ENCODE measurements at places on chromosomes 2 and 18. TPM values are rescaled to one million over a fixed set of nuclear protein-coding genes. Genes with fewer than 3 reads are reported as not detected.

- no peaks in the 10 kb centered on the region for H3K36me3 ChIP-seq
- no peak for DNase-seq
- no peak overlapping the region for H3K27ac ChIP-seq
- H3K4me3 ChIP-seq: no peak overlapping the region
- no peaks in the 10 kb centered on the region for H3K4me1 ChIP-seq
Observed at GRCh38 chr2:131521961-131522781, 5.5 kb upstream of the CCDC74A start.

- no peaks in the 10 kb centered on the region for H3K36me3 ChIP-seq
- no peaks in the 10 kb centered on the region for H3K27me3 ChIP-seq
- H3K4me1 ChIP-seq: peaks cover 12% of the 10 kb centered on the region
- DNase-seq: no peak
- no peak within 1 kb of the TSS for H3K4me3 ChIP-seq
Observed at GRCh38 chr18:26865557-26865956, at the start of gene AQP4. Gene AQP4, minus strand, starts transcription at chr18:26865707. Its CDS starts 18 bp downstream, at chr18:26865689.

DNA sequence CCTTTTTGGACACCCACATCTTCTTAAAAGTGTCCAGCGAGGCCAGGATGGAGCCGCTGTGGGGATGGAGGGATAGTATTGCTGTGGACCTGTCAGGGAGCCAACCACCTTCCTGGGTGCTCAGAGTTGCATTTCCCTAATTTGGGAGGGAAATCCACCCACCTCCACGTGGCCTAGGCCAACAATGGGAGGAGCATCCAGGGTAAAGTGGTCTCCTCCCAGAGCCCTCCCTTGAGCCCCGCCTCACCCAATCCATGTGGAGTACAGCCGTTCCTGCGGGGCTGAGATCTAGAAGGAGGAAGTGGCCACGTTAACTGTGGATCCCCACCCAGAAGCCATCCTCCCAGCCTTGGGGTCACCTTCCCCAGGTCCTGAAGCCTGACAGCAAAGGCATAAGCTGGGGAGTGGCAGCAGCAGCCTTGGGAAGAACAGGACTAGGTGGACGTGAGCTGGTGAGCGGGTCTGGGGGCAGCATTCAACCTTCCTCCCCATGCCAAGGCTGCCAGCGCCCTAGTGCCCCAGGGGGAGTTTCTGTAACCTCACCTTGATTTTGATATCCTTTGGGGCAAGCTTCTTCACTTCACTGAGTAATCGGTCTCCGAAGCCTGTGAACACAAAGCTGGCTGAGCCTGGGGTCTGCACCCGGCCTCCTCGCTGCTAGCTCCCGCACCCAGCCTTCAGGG is 6.8 kb downstream of the ACTR1B start:
- no peak overlapping the region for H3K4me3 ChIP-seq
- H3K27ac ChIP-seq: no peak overlapping the region
- no peaks in the 10 kb centered on the region for H3K36me3 ChIP-seq
- H3K27me3 ChIP-seq: no peaks in the 10 kb centered on the region
- no peak for DNase-seq

GRCh38 chr2:45070113-45070652 is 60.9 kb upstream of the SIX2 start:
- no peak for DNase-seq
- H3K36me3 ChIP-seq: no peaks in the 10 kb centered on the region
- no peaks in the 10 kb centered on the region for H3K4me1 ChIP-seq
- no peak overlapping the region for H3K4me3 ChIP-seq
- H3K27me3 ChIP-seq: no peaks in the 10 kb centered on the region
- no peak overlapping the region for H3K27ac ChIP-seq

PARD3B gene
- total RNA-seq: 12.3 TPM

PCARE gene
- total RNA-seq: not detected

CMPK2 gene
- total RNA-seq: 5.6 TPM
